GM23248 (cell line): ENCODE measurements at places on chromosomes 2 and 18. TPM values are rescaled to one million over a fixed set of nuclear protein-coding genes. Genes with fewer than 3 reads are reported as not detected.

KCNJ13 gene
- total RNA-seq, result not detected in 2 replicates

KIAA2012 gene
- not detected in 2 replicates for total RNA-seq

KCNE4 gene
- 3.8 and 5.9 TPM in 2 replicates for total RNA-seq

DES gene
- total RNA-seq, result 0.51 and 2.7 TPM in 2 replicates

DNA sequence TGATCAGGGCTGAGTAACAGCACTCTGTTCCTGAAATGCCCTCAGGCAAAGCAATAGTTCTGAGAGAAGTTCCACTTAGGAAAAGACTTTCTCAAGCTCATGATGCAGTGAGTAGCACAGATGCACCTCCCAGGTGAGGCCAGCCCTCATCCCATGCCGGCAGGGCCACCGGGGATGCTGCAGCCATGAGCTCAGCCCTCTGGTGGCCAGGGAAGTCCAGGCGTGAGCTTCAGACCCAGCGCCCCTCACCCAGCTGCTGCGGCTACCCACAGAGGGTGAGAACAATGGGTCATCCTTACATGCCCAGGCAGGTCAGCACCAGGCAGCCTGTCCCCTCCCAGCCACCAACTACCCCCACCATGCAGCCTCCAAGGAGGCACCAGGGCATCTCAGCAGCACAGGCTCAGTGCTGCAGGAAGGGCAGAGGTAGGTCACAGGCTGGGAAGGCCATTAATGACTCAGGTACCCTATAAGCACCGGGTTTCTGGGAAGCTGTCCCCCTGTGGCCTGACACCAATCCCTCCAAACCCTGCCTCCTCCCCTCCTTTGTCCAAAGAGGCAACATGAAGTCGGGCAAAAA is 50.6 kb downstream of the TTC32 start:
- 0 out of 2 replicates have a peak, but pooled peaks cover 3% of the 10 kb centered on the region for H3K27me3 ChIP-seq
- no peak overlapping the region for H3K27ac ChIP-seq
- no peaks in the 10 kb centered on the region for H3K36me3 ChIP-seq
- no peak for DNase-seq
- no peaks in the 10 kb centered on the region for H3K4me1 ChIP-seq

- no peaks in the 10 kb centered on the region for H3K27me3 ChIP-seq
- H3K27ac ChIP-seq, result no peak overlapping the region
- peak; percentile 70 for DNase-seq
- H3K4me1 ChIP-seq, result no peaks in the 10 kb centered on the region
- no peak overlapping the region for H3K4me3 ChIP-seq
Measured at GRCh38 chr2:182897137-182897536, 30.7 kb upstream of the FRZB start.

GRCh38 chr2:114032705-114033104 is 142.8 kb downstream of the ACTR3 start:
- H3K36me3 ChIP-seq, result no peaks in the 10 kb centered on the region
- peaks cover 36% of the 10 kb centered on the region for H3K27me3 ChIP-seq
- H3K27ac ChIP-seq, result no peak overlapping the region
- H3K4me3 ChIP-seq, result no peak overlapping the region
- no peaks in the 10 kb centered on the region for H3K4me1 ChIP-seq

DNA sequence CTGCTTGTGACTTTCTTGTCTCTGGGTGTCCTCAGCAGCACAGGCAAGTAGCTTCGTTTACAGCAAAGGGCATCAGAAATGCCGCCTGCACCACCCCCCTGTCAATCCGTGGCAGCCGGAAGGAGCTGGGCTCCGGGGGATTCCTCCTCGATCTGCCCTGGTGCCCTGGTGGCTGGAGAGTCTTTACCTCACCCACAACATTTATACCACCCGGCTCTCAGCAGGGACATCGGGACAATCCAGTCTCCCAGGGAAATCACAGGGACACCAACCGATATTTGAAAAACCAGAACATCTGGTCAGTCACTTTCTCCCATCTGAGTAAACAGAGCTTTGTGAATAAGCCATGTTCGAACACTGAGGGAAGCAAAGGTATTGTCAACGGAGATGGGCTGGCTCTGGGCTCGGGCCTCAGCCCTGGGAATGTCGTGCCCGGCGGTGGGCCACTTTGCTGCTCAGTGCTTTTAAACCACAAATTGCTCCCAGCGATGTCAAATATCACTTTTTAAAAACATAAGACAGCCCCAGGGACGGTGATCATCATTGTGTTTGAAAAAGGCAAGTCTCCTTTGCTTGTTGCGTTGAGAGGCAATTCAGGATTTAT is 210.0 kb upstream of the SALL3 start:
- no peaks in the 10 kb centered on the region for H3K36me3 ChIP-seq
- no peaks in the 10 kb centered on the region for H3K4me1 ChIP-seq
- H3K27me3 ChIP-seq, result no peaks in the 10 kb centered on the region
- DNase-seq, result no peak
- no peak overlapping the region for H3K27ac ChIP-seq
- no peak overlapping the region for H3K4me3 ChIP-seq

DNA sequence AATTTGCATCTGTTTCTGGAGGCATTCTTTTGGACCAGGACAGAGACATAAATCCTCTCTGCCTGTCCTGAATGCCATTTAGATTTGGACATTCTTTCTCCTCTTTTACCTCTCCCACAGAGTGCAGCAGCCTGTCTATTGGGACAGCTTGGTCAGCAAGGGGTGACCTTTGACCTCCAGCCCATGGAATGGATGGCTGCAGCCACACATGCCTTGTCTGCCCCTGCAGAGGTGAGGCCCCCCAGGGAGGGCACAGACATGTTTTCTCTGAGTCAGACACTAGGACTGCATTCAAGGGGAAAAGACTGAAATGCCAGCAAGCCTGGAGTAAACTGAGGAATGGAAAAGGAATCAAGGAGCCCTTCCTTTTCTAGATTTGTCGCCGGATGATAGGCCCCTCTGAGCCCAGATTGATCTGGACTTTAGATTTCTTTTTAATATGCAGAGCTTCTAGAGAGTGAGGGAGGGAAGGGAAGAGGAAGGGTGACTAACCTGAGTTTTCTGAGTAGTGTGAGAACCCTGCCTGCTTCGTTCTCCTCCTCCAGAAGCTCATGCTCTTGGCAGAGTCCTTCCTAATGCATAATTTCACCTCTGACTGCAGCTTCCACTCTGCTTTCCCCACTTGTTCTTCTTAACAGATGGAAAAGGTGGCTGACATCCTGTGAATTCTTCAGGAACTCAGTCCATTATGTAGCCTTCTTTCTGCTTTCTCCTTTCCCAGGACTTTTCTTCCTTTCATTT is 16.1 kb upstream of the TTLL4 start:
- H3K27ac ChIP-seq, result peak overlapping the region; percentile 36
- H3K4me1 ChIP-seq, result peaks cover 21% of the 10 kb centered on the region
- H3K36me3 ChIP-seq, result peaks cover 35% of the 10 kb centered on the region; the same call in 1 of the 2 replicates
- H3K4me3 ChIP-seq, result no peak overlapping the region
- no peaks in the 10 kb centered on the region for H3K27me3 ChIP-seq

GRCh38 chr2:27967076-27967475 is 76.5 kb downstream of the BABAM2 start:
- H3K4me3 ChIP-seq, result no peak overlapping the region
- H3K36me3 ChIP-seq, result no peaks in the 10 kb centered on the region
- no peak for DNase-seq
- no peaks in the 10 kb centered on the region for H3K27me3 ChIP-seq
- H3K4me1 ChIP-seq, result 0 out of 2 replicates have a peak, but pooled peaks cover 7% of the 10 kb centered on the region

DNA sequence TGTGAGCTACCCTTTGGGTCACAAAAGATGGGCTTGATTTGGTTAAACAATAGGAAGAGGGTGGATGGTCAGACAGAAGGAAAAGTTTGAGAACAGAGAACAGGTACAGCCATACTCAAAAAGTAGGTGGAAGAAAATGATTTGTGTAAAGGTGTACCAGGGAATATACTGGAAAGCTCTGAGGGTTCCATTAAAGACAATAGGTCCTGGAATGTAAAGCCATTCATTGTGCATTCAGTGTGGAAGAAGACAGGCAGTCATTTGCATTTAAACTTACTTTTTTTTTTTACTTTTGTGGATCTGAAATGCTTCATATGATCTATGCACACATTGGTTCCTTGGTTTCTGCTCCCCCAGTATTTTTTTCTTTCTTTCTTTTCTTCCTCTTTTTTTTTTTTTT is 581.4 kb upstream of the PIK3C3 start:
- DNase-seq, result no peak
- no peak overlapping the region for H3K4me3 ChIP-seq
- H3K36me3 ChIP-seq, result no peaks in the 10 kb centered on the region
- H3K27ac ChIP-seq, result no peak overlapping the region
- H3K27me3 ChIP-seq, result no peaks in the 10 kb centered on the region
- H3K4me1 ChIP-seq, result no peaks in the 10 kb centered on the region

GRCh38 chr2:20103530-20103929 is 52.1 kb upstream of the LAPTM4A start:
- H3K27me3 ChIP-seq, result no peaks in the 10 kb centered on the region
- H3K36me3 ChIP-seq, result no peaks in the 10 kb centered on the region
- H3K4me1 ChIP-seq, result no peaks in the 10 kb centered on the region
- no peak overlapping the region for H3K27ac ChIP-seq
- peak; percentile 48 for DNase-seq
- no peak overlapping the region for H3K4me3 ChIP-seq

- no peak overlapping the region for H3K4me3 ChIP-seq
- no peak overlapping the region for H3K27ac ChIP-seq
Measured at GRCh38 chr2:174964404-174964803, 40.8 kb downstream of the CHN1 start.

DNA sequence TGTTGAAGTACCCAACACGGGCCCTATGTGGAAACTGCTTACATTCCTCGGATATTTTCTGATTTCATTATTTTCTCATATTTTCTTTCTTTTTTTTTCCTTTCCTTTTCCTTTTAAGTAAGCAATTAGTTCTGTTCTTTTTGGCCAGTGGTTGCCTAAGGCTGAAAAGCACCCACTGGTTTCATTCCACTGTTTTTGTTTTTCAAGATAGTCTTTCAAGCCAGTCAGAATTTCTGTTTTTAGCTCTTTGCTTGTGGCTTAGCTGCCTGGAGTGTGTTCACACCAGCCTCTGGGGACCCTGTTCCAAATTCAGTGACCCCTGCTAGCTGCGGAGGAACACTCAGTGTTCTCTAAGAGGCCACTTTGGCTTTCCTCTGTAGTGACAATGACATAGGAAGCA is 73.6 kb downstream of the NRP2 start:
- no peaks in the 10 kb centered on the region for H3K36me3 ChIP-seq
- no peaks in the 10 kb centered on the region for H3K27me3 ChIP-seq
- H3K4me3 ChIP-seq, result no peak overlapping the region
- H3K27ac ChIP-seq, result no peak overlapping the region
- DNase-seq, result peak; percentile 21

GRCh38 chr2:208531361-208531760 is 124.8 kb downstream of the PTH2R start:
- H3K36me3 ChIP-seq, result no peaks in the 10 kb centered on the region
- no peak overlapping the region for H3K27ac ChIP-seq
- no peak for DNase-seq

GRCh38 chr2:43758739-43759138 is 15.1 kb upstream of the DYNC2LI1 start:
- peak; percentile 78 for DNase-seq
- H3K27me3 ChIP-seq, result no peaks in the 10 kb centered on the region
- H3K36me3 ChIP-seq, result no peaks in the 10 kb centered on the region
- 0 out of 2 replicates have a peak overlapping the region, but pooled peaks have one; percentile 11 for H3K4me3 ChIP-seq
- H3K27ac ChIP-seq, result peak overlapping the region; percentile 87
- peaks cover 21% of the 10 kb centered on the region for H3K4me1 ChIP-seq

- H3K27ac ChIP-seq, result no peak overlapping the region
- H3K4me3 ChIP-seq, result no peak overlapping the region
- H3K36me3 ChIP-seq, result no peaks in the 10 kb centered on the region
- DNase-seq, result no peak
- no peaks in the 10 kb centered on the region for H3K27me3 ChIP-seq
Measured at GRCh38 chr2:41127351-41127750, 675.5 kb upstream of the SLC8A1 start.

DNA sequence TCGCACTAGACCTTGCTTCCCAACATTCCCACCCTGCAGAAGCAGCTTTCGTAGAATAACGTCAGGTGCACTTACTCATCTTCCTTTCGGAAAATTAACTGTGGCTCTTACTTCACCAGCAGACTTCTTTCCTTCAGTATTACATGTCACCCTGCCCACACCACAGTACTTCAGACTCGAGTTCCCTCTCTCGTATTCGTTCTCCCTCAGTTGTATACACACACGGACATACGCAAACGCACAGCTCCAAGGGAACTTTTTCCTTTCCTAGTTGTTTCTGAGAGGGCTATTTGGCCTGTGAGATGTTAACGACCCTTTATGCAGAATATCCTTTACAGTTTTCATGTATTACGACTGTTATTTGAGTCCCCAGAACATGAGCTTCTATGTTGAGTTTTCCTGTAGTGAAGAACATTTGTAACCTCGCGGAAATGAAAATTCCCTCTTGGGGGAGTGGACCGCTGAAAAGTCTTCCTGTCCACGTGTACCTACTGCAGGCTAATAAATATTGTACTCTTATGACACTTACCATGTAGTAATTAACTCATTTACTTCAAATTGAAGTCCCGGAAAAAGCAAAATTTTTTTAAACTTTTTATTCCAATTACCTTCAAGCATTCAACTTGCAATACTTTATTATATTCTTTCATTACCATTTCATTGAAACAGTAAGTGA is 908 bp downstream of the ERLEC1 start:
- H3K27me3 ChIP-seq, result no peaks in the 10 kb centered on the region
- H3K36me3 ChIP-seq, result no peaks in the 10 kb centered on the region
- H3K4me3 ChIP-seq, result peak overlapping the region; percentile 95
- H3K4me1 ChIP-seq, result peaks cover 32% of the 10 kb centered on the region
- peak; percentile 72 for DNase-seq

DNA sequence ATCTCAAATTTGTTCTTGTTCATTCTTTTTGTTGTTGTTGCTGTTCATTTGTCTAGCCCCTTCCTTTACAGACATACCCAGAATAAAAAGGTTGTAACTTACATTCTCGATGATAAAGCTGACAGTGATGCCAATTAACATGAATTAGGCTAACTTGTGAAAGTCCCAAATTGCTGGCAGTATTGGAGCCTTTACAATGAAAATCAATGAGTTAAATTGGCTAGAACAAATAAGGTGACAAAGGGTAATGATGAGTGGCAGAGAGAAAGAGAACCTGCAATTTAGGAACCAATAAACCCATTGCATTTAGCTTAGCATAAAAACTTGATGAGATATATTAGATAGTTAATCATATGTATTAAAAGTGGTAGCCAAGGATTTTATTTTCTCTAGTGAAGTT is 521.0 kb downstream of the ADCYAP1 start:
- no peak for DNase-seq
- no peaks in the 10 kb centered on the region for H3K4me1 ChIP-seq
- no peaks in the 10 kb centered on the region for H3K36me3 ChIP-seq
- no peaks in the 10 kb centered on the region for H3K27me3 ChIP-seq
- H3K27ac ChIP-seq, result no peak overlapping the region
- H3K4me3 ChIP-seq, result no peak overlapping the region

DNA sequence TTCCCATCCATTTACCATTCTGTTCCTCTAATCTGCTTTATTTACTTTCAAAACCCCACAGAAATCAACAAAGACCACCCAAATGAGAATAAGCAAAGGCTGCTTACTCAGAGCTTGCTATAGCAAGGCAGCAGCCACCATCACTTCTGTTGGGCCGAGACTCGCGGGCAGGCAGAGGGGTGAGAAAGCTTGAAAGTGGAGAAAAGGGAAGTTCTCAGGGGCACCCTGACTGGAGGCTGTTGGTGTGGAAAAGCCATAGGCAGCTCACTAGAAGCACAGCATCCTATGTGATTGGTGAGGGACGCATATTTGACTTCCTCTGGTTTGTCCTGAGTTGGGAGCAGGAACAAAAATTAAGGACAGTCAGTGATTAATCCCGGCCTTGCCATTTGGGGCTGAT is 269.7 kb upstream of the THSD7B start:
- H3K4me3 ChIP-seq, result no peak overlapping the region
- no peaks in the 10 kb centered on the region for H3K36me3 ChIP-seq
- H3K27ac ChIP-seq, result no peak overlapping the region
- no peak for DNase-seq
